ENCODE measurements at places on chromosomes 6 and 20.

DNA sequence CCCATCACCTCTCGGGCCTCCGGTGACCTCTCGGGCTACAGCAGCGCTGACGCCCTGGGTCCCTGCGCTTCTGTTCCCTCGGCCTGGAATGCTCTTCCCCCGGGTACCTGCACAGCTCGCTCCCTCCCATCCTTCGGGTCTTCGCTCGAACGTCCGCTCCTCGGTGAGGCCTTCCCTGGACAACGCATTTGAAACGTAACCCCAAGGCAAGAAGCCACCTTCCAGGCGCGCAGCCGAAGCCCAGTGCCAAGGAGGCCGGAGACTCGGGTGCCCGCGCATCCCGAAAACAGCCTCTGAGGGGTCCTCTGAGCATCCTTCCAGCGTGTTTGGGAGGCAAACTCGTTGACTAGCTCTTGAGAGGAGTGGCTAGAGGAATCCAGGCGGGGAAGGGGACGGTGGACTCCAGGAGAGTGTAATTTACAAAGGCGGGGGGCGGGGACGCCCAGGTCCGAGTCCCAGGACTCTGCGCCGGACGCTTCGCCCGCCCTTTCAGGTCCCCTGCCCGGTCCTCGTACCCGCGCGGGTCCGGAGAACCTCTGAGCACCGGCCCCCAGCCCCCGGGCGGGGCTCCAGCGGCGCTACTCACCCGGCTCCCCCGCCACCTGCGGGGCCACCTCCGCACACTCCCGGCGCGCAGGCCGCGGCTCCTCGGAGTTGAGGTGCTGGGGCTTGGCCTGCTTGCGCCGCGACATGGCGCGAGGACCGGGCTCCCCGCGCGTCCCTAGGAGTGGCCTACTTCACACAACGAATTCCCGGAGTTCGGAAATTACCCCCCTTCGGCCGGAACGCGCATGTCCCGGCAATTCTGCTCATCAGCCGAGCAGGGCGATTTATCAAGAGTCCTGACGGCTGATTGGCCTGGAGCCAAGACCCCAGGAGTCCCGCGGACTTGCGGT lies 86.8 kb downstream of the ZFP64 start:
- peak overlapping the region; percentile 33 for H3K4me3 ChIP-seq
- H3K27ac ChIP-seq, result no peak overlapping the region
- H3K4me1 ChIP-seq, result peaks cover 32% of the 10 kb centered on the region
- peaks cover 47% of the 10 kb centered on the region for H3K27me3 ChIP-seq

DNA sequence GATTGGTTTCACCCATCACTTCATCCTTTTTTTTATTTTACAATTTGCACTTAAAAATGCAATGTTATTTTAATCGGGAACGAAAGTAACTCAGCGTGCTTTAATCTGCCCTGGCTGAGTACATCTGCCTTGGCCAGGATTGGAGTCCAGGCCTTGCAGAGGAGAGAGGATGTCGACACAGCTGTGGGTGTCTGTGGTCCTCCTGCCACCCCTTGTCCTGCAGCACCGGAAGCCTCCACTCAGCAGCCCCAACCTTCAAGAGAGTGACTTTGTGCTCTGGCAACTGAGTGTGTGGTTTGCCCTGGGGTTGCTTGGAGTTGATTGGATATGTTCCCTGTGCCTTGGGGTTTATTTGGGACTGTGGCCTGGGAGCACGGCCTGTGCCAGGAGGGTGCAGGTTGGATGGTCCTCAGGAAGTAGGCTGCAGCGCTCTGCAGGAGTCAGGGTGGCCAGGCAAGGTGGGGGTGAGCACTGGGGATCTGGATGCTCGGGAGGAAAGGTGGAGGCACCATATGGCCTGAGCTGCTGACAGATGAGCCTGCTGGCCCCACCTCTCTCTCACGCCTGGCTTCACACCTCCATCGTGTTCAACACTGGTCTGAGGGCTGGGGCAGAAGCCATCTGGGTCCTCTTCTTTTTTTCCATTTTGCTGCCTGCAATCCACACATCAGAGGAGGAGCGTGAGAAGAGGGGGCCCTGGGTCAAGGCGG lies 4.3 kb downstream of the MYT1 start:
- H3K4me3 ChIP-seq, result no peak overlapping the region
- DNase-seq, result no peak
- H3K27ac ChIP-seq, result peak overlapping the region; percentile 11
- H3K36me3 ChIP-seq, result peaks cover 4% of the 10 kb centered on the region
- H3K4me1 ChIP-seq, result peaks cover 64% of the 10 kb centered on the region
- no peaks in the 10 kb centered on the region for H3K27me3 ChIP-seq

- no peak overlapping the region for H3K4me3 ChIP-seq
- peaks cover 22% of the 10 kb centered on the region for H3K4me1 ChIP-seq
- no peak overlapping the region for H3K27ac ChIP-seq
- DNase-seq, result no peak
These were observed 43.7 kb upstream of the TBC1D7 start for GRCh38 chr6:13372076-13372475.

GRCh38 chr6:20014508-20014907 lies 177.3 kb downstream of the ID4 start:
- no peaks in the 10 kb centered on the region for H3K36me3 ChIP-seq
- H3K27ac ChIP-seq, result no peak overlapping the region
- H3K4me3 ChIP-seq, result no peak overlapping the region
- no peak for DNase-seq
- H3K4me1 ChIP-seq, result peaks cover 9% of the 10 kb centered on the region

DNA sequence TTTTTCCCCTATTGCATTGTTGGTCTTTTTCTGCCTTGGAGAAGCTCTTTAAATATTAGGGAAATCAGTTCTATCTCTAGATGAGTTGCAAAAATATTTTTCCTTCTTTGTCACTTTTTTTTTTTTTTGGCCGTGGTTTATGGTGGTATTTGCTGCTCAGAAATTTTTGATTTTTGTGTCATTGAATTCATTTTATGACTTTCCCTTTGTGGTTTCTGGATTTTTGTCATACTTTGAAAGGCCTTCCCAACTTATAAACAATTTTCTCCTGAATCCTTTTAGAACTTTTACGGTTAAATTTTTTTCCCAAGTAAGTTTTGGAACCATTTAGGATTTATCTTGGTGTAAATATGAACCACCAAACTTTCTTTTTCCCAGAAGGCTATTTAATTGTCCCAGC lies 145.6 kb downstream of the GJA10 start:
- DNase-seq, result no peak
- no peak overlapping the region for H3K4me3 ChIP-seq
- no peak overlapping the region for H3K27ac ChIP-seq
- no peaks in the 10 kb centered on the region for H3K36me3 ChIP-seq
- H3K27me3 ChIP-seq, result no peaks in the 10 kb centered on the region

DNA sequence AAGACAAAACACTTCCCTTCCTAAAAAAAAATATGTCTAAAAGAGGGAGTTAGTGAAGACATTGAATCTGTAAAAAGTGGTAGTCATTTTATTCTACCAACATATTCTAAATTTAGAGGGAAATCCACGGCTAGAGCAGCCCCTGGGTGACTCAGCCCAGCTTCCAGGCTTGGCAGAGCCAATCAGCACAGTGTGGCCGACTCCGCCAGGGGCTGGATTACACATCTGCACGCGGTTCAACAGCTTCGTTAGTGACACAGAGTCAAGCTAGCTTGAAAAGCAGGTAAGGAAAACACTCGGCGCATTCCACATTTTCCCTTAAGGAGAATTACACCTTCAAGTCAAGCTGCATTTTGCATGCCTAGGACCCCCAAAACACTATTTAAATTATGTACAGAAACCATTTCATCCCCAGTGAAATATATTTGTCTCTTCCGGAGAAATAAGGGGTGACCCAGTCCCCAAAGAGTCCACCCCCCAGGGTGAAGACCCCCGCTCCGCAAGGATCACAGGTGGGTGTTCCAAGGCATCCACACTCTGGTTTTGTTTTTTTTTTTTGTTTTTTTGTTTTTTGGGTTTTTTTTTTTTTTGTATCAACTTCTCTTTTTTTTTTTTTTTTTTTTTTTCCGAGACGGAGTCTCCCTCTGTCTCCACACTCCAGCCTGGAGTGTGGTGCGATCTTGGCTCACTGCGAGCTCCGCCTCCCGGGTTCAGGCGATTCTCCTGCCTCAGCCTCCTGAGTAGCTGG lies 58.4 kb upstream of the ARID1B start:
- no peaks in the 10 kb centered on the region for H3K27me3 ChIP-seq
- no peak overlapping the region for H3K4me3 ChIP-seq
- no peak overlapping the region for H3K27ac ChIP-seq

DNA sequence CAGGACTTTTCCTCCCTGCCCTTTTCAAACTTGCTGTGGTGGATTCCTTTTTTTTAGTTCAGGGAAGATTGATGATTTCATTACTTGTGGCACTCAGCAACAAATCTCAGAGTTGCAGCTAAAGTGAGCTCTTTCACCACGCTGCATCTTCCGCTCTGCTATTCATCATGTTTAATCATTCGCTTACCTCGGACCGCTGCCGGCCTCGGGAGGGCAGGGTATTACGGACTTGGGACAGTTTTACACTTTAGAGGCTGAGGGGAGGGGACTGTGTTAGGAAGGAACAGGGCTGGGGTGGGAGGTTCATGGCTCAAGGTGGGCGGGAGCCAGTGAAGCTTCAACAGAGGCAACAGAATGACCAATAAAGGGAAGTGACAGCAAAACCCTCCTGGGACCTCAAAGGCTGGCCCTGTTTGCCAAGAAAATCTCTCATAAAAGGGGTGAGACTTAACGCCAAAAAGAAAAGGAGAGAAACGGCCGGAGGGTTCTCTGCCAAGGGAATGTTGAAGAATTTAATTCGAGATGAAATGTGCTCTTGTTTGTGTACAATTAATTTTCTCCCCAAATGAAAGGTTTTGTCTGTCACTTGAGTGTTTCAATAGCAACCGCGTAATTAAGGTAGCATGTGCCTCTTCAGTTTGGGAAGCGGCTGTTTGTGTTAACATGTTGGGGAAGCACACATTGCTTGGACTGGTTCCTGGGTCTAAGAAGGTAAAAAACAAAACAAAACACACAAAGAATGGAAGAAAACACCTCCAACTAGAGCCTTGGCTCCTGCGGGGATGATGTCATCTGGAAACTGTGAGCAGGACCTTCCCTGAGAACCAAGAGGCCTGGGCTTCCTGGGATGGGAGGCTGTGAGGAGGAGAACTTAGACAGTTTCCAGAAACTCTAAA lies 72.5 kb upstream of the SULF2 start:
- DNase-seq, result no peak
- H3K4me3 ChIP-seq, result no peak overlapping the region
- H3K27ac ChIP-seq, result peak overlapping the region; percentile 67
- no peaks in the 10 kb centered on the region for H3K36me3 ChIP-seq
- H3K4me1 ChIP-seq, result peaks cover 19% of the 10 kb centered on the region

DNA sequence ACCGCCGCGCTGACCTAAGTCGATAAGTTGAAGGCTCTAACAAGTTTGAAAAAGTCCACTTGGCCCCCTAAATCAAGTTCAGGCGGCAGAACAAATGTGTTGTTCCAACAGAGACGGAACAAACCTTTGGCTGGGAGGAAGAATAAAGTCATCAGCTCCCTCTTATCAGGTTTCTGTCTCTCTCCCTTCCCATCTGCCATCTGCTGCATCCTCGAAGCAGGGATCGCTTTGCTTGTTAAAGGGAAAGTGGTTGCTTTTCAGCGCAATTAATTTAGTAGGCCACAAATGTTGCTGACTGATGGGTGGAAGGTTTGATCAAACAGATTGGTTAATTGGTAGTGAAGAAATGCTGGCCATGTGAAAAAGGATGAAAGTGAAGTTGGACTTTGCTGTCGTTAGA lies 64.3 kb downstream of the CDH4 start:
- no peaks in the 10 kb centered on the region for H3K36me3 ChIP-seq
- H3K4me3 ChIP-seq, result no peak overlapping the region
- H3K27me3 ChIP-seq, result peaks cover 2% of the 10 kb centered on the region
- H3K27ac ChIP-seq, result no peak overlapping the region
